Pancreas (tissue), 10 donors: ENCODE measurements at places on chromosomes 1 and 21.

GRCh38 chr1:78716186-78716585 lies 66.6 kb downstream of the IFI44 start:
- H3K27me3 ChIP-seq = no peaks in the 10 kb centered on the region
- no peak for DNase-seq
- H3K4me1 ChIP-seq = no peaks in the 10 kb centered on the region
- H3K27ac ChIP-seq = no peak overlapping the region

- no peak overlapping the region for H3K27ac ChIP-seq
- DNase-seq = no peak
- no peaks in the 10 kb centered on the region for H3K27me3 ChIP-seq
Observed at GRCh38 chr1:9374748-9375341, 82.2 kb downstream of the SPSB1 start.

DNA sequence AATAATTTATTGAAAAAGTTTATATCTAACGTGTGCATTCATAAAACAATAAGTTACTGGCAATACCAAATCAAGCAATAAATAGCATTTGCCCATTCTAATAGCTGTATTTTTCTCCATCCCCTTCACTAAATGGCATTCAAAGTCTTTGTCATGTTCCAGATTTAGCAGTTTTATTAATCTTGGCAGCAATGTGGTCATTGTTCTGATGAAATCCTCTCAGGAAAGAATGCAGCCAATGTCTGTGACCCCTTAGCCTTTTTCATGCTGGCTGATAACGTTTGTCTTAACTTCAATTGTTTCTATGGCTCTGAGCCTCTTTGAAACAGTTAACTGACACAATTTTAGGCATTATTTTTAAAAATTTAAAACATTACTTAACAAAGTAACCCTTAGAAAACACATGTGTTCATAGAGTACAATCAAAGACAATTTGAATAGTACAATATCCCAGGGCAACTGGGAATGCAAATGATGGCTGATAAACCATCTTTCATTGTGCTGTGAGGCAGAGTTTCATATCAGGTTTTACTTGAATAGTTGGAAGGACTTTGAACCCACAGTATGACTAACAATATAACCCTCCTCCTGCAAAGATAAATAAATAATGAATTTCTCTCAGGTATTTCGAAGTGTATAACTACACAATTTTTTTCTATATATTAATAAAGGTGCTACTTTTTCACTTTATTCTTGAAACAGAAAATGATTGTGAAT lies 217.5 kb downstream of the LRRIQ3 start:
- DNase-seq = no peak
- no peaks in the 10 kb centered on the region for H3K36me3 ChIP-seq
- H3K27me3 ChIP-seq = no peaks in the 10 kb centered on the region
- H3K27ac ChIP-seq = no peak overlapping the region
- no peaks in the 10 kb centered on the region for H3K4me1 ChIP-seq
- no peak overlapping the region for H3K4me3 ChIP-seq

- no peaks in the 10 kb centered on the region for H3K27me3 ChIP-seq
- no peak overlapping the region for H3K4me3 ChIP-seq
- no peak overlapping the region for H3K27ac ChIP-seq
- DNase-seq = no peak
Observed at GRCh38 chr1:206471415-206471801, 1.1 kb downstream of the IKBKE start.

- no peak overlapping the region for H3K27ac ChIP-seq
- no peaks in the 10 kb centered on the region for H3K4me1 ChIP-seq
- no peak for DNase-seq
- H3K27me3 ChIP-seq = no peaks in the 10 kb centered on the region
- no peak overlapping the region for H3K4me3 ChIP-seq
Observed at GRCh38 chr1:224054611-224055010, 59.3 kb upstream of the FBXO28 start.

GRCh38 chr1:247104965-247105364 lies 809 bp upstream of the ZNF669 start:
- H3K27ac ChIP-seq = no peak overlapping the region
- no peak for DNase-seq
- H3K27me3 ChIP-seq = no peaks in the 10 kb centered on the region
- peaks cover 13% of the 10 kb centered on the region for H3K36me3 ChIP-seq

DNA sequence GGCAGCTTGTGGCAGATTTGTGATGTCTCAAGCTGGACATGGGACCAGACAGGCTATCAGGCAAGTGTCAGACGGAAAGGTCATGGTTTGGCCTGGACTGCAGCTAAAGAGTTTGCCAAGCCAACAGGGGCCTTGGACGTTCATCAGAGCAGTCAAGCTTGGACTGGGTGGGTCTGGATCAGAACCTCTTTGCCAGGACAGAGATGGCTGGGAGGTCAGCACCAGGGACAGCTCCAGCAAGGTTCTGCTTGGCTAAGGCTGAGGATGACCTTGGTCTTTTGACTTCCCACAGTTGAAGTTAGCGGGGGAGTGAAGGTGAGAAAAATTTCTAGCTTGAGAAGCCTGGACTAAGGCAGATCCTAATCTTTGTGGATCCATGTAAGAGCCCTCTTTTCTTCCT lies 68.1 kb downstream of the GRIK3 start:
- peak; percentile 22 for DNase-seq
- H3K4me3 ChIP-seq = no peak overlapping the region
- H3K27me3 ChIP-seq = no peaks in the 10 kb centered on the region
- H3K4me1 ChIP-seq = no peaks in the 10 kb centered on the region
- H3K27ac ChIP-seq = no peak overlapping the region
- no peaks in the 10 kb centered on the region for H3K36me3 ChIP-seq

DNA sequence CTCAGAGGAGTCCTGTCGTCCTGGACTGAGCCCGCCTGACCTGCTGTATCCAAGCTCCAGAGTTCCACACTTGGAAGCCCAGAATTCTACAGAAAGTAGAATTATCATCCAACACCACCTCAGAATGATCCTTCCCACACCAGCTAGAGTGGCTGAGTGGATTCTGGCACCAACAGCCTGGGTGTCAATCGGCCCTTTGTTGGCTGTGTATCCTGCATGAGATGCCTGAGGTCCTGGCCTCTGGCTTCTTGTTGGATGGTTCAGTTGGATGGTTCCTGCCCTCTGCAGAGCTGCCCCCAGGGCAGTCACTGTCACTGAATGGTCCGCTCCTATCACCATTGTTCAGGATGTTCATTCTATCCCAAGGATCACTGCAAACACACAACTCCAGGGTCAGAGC lies 49.8 kb downstream of the PGBD5 start:
- DNase-seq = no peak
- H3K4me3 ChIP-seq = no peak overlapping the region
- H3K27me3 ChIP-seq = no peaks in the 10 kb centered on the region
- no peak overlapping the region for H3K27ac ChIP-seq
- H3K36me3 ChIP-seq = no peaks in the 10 kb centered on the region

DNA sequence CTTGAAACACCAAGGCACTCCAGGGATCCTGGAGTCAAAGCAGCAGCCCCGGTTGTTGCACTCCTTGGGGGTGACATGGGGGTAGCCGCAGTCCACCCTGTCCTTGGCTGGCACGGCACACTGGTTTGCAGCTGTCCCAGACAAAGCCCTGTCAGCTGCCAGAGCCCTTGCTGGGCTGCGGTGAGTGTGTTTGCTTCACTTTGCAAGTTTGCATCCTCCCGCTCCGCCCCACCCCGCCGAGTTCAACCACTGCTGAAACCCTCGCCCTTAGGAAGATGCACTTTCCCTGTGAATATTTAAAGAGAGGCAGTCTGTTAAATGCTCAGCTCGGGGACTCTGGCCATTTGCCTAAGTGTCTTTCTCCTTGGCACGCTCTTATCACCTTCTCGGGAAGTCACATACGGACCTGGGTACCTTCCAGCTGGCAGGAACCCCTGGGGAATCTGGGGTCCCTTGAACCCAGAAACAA lies 1.7 kb downstream of the TFF3 start:
- H3K36me3 ChIP-seq = no peaks in the 10 kb centered on the region
- H3K27ac ChIP-seq = no peak overlapping the region
- H3K27me3 ChIP-seq = no peaks in the 10 kb centered on the region
- no peak overlapping the region for H3K4me3 ChIP-seq
- no peaks in the 10 kb centered on the region for H3K4me1 ChIP-seq

DNA sequence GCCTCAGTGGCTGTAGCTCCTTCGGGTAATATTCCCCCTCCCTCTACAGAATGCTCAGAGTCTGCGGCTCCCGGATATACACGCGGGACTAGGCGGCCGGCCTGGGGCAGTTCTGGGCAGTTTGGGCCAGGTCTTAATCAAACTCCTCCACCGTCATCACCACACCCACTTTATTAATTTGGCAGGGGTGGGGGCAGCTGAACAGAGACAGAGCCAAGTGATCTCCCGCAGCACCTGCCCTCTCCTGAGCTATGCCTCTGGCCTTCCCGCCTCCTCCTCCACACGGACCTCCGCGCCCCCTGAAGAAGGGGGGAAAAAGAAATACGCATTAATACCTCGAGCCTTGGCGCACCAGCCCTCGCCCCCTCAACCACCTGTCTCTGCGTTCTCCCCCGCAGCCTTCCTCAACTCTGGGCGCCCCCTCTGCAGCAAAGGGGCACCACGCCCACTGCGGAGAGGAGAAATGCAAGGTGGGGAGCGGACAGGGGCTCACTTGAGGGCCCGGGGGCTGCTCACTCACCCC lies 42.6 kb downstream of the CD34 start:
- DNase-seq = peak; percentile 74
- no peaks in the 10 kb centered on the region for H3K27me3 ChIP-seq
- H3K4me1 ChIP-seq = peaks cover 16% of the 10 kb centered on the region
- H3K36me3 ChIP-seq = no peaks in the 10 kb centered on the region
- H3K4me3 ChIP-seq = peak overlapping the region; percentile 88

- no peaks in the 10 kb centered on the region for H3K36me3 ChIP-seq
- H3K4me1 ChIP-seq = no peaks in the 10 kb centered on the region
- H3K4me3 ChIP-seq = no peak overlapping the region
- H3K27ac ChIP-seq = no peak overlapping the region
- no peak for DNase-seq
Observed at GRCh38 chr1:72827278-72827677, 544.9 kb upstream of the NEGR1 start.

DNA sequence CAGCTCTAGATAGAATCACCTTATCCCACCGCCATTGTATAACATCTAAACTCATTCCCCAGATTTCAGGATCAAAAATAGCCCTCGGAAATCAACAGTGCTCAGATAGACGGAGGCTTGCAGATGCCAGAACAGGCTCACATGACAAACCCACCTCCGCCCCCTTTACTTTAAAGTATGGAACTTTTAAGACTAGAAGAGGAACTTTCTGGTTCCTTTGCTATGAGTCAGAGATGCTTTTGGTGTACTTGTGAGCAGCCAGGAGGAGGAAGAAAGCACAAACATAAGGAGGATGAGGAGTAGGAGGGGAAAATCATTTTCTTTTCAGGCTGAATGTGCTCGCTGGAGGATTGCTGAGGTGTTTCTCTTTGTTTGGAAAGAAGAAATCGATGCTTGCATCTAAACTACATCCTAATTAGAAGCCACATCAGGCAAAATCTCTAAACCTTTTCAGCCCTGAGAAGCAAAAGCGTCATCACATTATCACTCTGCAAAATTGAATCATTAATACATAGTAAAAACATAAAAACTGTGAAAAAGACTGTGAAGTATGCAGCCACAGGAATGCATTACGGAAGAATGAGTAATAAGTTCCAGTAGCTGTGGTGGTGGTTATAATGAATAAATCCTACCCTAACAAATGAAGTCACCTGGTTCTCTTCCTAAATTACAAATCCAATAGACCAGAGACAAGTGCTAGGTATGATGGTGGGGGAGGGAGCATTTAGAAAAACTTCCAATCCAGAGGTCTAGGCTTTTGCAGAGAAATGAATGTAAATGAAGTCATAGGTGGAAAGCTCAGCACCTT lies 251.3 kb downstream of the KCNH1 start:
- H3K27ac ChIP-seq = no peak overlapping the region
- H3K4me3 ChIP-seq = no peak overlapping the region
- H3K4me1 ChIP-seq = no peaks in the 10 kb centered on the region
- no peaks in the 10 kb centered on the region for H3K36me3 ChIP-seq
- DNase-seq = no peak

DNA sequence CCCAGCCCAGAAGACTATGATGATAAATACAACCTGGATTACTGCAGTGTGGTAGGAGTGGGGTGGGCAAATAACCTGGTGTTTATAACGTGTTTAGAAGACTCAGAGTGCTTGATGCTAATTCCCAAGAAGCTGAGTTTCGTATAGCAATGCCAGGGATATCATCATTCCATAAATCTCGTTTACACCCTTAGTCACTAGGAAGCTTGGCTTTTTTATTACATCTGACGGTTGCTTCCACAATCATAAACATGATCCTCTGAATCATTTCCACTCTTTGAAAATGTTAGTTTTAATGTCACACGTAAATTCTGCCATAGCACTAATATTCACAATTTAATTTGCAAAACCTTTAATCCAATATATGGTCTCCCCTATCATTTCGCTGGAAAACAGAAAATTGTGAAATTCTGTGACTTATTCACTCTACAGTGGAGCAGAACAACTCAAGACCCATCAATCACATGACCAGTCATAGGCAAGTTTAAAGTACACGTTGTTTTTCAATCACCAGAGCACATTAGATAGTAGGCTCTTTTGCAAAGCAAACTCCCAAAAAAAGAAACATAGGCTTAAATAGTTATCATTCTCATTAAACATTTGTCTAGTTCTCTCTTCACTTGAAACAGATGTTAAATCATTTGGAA lies 321.0 kb downstream of the LTN1 start:
- DNase-seq = no peak
- H3K36me3 ChIP-seq = no peaks in the 10 kb centered on the region
- no peak overlapping the region for H3K27ac ChIP-seq
- no peaks in the 10 kb centered on the region for H3K27me3 ChIP-seq

DNA sequence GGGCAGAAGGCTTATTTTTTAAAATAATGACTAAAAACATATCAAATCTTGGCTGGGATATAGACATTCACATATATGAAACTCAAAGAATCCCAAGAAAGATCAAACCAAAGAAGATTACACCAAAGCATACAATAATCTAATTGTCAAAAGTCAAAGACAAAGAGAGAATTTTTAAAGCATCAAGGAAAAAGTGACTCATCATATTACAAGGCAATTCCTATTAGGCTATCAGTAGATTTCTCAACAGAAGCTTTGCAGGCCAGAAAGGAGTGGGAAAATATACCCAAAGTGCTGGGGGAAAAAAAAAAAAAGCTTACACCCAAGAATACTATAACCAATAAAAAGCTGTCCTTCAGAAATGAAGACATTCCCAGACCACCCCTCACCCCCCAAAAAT lies 375.6 kb downstream of the BRINP2 start:
- DNase-seq = no peak
- H3K36me3 ChIP-seq = no peaks in the 10 kb centered on the region
- no peaks in the 10 kb centered on the region for H3K4me1 ChIP-seq
- no peak overlapping the region for H3K27ac ChIP-seq

GRCh38 chr1:69707103-69707502 lies 139.4 kb downstream of the LRRC7 start:
- H3K4me1 ChIP-seq = no peaks in the 10 kb centered on the region
- H3K27ac ChIP-seq = no peak overlapping the region
- DNase-seq = no peak
- H3K27me3 ChIP-seq = no peaks in the 10 kb centered on the region
- H3K4me3 ChIP-seq = no peak overlapping the region

- H3K36me3 ChIP-seq = no peaks in the 10 kb centered on the region
- H3K27me3 ChIP-seq = no peaks in the 10 kb centered on the region
- no peak overlapping the region for H3K4me3 ChIP-seq
- no peak overlapping the region for H3K27ac ChIP-seq
- peaks cover 61% of the 10 kb centered on the region for H3K4me1 ChIP-seq
- no peak for DNase-seq
Observed at GRCh38 chr21:29306920-29307319, 8.2 kb downstream of the BACH1 start.
